ENCODE measurements at places on chromosomes 13 and 19. TPM values are rescaled to one million over a fixed set of nuclear protein-coding genes. Genes with fewer than 3 reads are reported as not detected.

RUBCNL gene
- 0.64 TPM for total RNA-seq

GSX1 gene
- not detected for total RNA-seq

KLF5 gene
- 1.2 TPM for total RNA-seq

CERS1 gene
- total RNA-seq = 0.56 TPM

CD37 gene
- total RNA-seq = not detected

PLEKHA4 gene
- total RNA-seq = 47.2 TPM

NLRP7 gene
- not detected for total RNA-seq

CASP14 gene
- not detected for total RNA-seq

NLRP5 gene
- total RNA-seq = not detected
